ENCODE measurements at places on chromosomes 12 and 14. TPM values are rescaled to one million over a fixed set of nuclear protein-coding genes. Genes with fewer than 3 reads are reported as not detected.

GRCh38 chr12:110165540-110166159 lies 41.5 kb downstream of the IFT81 start:
- DNase-seq = no peak

DNA sequence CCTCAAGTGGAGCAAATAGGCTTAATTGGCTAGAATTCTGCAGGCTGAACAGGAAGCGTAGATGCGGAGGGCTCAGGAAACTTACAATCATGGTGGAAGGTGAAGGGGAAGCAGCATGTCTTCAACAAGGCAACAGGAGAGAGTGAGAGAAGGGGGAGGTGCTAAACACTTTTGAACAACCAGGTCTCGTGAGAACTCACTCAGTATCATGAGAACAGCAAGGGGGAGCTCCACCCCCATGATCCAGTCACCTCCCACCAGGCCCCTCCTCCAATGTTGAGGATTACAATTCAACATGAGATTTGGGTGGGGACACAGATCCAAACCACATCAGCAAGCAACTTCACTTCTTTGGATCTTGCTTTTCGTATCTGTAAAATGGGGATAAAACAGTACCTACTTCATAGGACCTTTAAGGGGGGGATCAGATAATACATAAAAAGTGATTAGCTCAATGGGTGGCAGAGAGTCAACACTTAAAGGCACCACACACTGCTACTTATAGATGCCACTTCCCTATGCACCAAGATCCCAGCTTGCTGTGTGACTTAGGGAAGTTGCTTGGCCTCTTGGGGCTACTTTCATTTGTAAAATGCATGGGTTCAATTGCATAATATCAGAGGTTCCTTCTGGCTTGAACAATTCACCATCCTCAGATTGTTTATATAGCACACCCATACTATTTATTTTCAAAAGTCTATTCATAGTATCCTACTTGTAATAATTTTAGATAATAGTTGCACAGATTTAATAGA lies 184.8 kb upstream of the RPH3A start:
- no peak for DNase-seq

ASIC1 gene
- 0.99 TPM for total RNA-seq

LBHD2 gene
- total RNA-seq = not detected

DHRS4 gene
- total RNA-seq = 26.9 TPM

GRCh38 chr12:131005161-131006035 lies 51.7 kb downstream of the ADGRD1 start:
- DNase-seq = no peak

DNA sequence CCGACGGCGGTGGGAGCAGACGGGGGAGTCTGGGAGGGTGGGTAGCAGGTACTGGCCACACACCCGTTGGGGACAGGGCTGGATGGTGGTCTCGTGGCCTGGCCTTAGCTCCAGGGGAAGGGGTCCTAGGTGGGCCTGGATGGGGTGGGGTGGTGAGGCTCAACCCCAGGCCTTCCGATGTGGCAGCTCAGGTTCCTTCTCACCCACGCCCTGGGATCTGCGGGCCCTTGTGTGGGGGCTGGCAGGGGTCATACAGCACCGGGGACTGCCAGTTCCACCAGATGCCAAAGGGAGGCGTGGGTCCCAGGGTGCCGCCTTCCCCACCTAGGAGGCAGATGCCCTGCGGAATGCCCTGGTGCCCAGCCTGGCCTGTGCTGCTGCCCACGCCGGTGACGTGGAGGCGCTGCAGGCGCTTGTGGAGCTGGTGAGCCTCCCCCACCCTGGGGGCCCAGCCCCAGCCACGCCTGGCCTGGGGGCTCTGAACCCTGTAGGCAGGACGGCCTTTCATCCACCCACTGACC lies 21.0 kb downstream of the ASPG start:
- DNase-seq = peak; percentile 12

- no peak for DNase-seq
Measured at GRCh38 chr12:27627123-27627852, 69.0 kb upstream of the REP15 start.

PRB2 gene
- not detected for total RNA-seq

GRCh38 chr14:101889366-101889765 lies 75.0 kb upstream of the DYNC1H1 start:
- no peak for DNase-seq

GRCh38 chr14:61178226-61179060 lies 102.7 kb downstream of the TMEM30B start:
- no peak for DNase-seq

GRCh38 chr14:77498984-77499527 lies 440 bp upstream of the ISM2 start:
- DNase-seq = no peak

GRCh38 chr14:91078095-91078737 lies 17.8 kb upstream of the RPS6KA5 start:
- DNase-seq = no peak

DNA sequence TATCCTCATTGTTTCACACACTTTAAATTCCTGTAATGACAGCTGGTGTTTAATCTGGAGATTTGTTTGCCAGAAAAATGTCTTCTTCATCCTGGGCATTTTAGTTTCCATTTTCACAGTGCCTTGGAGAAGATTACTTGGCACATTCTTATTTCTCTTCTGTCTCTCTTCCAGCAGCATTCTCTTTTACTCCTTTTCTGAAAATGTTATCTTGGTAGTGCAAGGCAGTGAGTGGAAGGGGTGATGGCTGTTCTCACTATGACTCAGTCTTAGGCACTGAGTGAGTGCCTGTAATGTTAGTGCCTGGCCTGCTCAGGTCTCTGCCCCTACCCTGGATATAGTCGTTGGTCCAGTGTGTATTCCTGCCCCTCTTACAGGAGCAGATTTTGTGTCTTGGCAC lies 13.1 kb downstream of the CLECL1 start:
- no peak for DNase-seq

DNA sequence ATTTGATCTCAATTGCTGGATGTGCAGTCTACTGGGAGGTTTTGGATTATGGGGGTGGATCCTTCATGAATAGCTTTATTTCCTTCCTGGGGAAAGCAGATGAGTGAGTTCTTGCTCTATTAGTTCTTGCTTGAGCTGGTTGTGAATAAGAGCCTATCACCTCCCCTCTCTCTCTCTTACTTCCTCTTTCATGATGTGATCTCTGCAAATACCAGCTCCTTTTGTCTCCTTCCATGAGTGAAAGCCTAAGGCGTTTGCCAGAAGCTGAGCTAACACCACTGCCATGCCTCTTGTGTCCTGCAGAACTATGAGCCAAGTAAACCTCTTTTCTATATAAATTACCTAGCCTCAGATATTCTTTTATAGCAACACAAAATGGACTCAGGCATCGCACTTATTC lies 302.7 kb downstream of the CCER1 start:
- DNase-seq = no peak

FAM186B gene
- 0.47 TPM for total RNA-seq

PRKD1 gene
- 3.0 TPM for total RNA-seq

DNA sequence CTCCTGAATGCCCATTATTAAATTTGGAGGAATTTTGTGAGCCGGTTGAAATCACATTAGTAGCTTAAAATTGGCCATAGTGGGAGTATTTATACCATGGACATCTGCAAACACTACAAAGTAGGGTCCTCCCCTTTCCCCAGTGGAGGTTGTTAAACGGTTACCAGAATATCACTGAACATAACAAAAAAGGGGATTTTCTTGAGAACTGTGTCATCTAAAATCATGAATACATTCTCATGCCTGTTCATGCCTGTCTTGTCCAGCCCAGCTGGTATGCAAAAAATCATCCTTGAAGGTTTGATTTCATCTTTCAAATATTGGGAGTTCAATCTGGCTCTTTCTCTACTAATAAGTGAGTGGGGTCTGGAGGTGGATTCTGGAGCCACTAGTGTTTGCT lies 96.4 kb downstream of the OTOGL start:
- DNase-seq = no peak

CCDC38 gene
- 0.15 TPM for total RNA-seq

DNA sequence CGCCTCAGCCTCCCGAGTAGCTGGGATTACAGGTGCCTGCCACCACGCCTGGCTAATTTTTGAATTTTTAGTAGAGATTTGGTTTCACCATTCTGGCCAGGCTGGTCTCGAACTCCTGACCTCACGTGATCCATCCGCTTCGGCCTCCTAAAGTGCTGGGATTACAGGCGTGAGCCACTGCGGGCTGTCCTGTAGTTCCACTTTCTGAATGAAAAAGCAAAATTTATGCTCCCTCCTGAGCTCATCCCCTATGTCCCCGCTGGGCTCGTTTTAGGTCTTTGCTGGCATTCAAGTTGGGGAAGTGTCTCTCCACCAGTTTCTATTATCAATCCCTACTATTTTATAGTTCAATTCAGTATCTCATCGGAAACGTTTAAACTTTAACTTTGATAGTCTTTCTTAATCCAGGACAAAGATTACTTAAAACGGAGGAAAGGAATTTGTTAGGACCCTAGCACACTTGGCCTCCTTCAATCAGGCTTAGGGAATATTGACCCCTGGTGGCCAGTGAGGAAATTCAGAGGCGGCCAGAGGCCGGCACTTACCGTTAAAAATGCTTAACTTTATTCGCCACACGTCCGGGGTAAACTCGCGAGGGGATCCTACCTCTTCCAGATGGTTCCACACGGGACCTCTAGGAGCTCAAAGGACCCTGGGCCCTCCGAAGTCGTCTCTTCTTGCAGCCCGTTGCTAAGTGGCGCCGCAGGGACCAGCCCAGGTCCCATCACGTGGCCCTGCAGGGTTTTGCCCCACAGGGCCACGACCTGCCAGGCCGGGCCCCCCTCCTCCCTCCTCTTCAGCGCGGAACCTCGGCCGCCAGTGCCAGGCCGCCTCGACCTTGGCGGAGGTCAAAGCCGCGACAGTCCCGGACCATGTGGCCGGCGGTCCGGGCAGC lies 11.4 kb upstream of the DNAL1 start:
- DNase-seq = peak; percentile 72

FOS gene
- total RNA-seq = 25.4 TPM

GRCh38 chr14:105050551-105050897 lies 14.7 kb downstream of the GPR132 start:
- DNase-seq = no peak

- DNase-seq = no peak
Measured at GRCh38 chr12:55416961-55417360, 9.1 kb upstream of the OR6C76 start.

DNA sequence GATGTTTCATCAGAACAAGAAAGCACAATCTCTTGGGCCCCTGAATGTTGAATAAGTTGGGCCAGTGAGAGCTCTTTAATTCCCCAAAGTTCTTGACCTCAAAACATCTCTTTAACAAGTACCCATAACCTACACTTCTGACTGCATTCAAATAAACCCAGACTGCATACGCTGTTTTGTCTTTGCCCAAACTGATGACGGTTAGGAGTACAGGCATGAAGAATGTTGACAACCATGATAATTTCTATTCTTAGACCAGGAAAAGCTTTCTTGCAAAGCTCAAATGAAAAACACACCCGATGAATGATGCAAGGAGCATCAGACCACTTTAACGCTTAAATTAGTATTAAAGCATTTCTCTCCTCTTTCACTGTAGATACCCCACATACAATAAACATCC lies 11.7 kb upstream of the RAB3IP start:
- DNase-seq = no peak

BDKRB2 gene
- 0.57 TPM for total RNA-seq

RAB15 gene
- total RNA-seq = 9.0 TPM

- DNase-seq = no peak
Measured at GRCh38 chr12:2877953-2878732, 1.1 kb downstream of the RHNO1 start.

GRCh38 chr14:31920989-31921650 lies 156.0 kb upstream of the ARHGAP5 start:
- DNase-seq = no peak

Measured in left ventricle myocardium superior (tissue), 1 donor.